Suprapubic skin (tissue), 4 donors: ENCODE measurements at places on chromosomes 11 and 22. TPM values are rescaled to one million over a fixed set of nuclear protein-coding genes. Genes with fewer than 3 reads are reported as not detected.
A peak's percentile ranks its signal among the peaks of the same experiment; 100 is the strongest.

DNA sequence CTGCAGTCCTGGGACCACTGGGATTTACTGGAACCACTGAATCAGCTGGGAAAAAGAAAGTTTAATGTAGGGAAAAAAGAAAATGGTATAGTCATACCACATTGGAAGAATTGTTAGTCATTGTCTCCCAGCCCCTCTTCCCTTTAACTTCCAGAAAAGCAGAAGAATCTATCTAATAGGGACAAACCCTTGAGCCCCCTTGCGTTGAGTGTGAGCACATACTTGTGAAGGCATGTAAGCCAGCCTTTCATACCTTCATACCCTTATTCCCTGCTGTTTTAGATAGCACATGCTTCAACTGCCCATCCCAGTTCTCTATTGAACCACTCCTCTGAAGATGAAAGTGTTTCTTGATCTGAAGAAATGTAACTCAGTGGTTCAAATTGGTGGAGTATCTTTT lies 6.6 kb downstream of the TREH start:
- no peak for DNase-seq

GRCh38 chr22:43310311-43310710 lies 32.9 kb downstream of the SCUBE1 start:
- DNase-seq: no peak

DNA sequence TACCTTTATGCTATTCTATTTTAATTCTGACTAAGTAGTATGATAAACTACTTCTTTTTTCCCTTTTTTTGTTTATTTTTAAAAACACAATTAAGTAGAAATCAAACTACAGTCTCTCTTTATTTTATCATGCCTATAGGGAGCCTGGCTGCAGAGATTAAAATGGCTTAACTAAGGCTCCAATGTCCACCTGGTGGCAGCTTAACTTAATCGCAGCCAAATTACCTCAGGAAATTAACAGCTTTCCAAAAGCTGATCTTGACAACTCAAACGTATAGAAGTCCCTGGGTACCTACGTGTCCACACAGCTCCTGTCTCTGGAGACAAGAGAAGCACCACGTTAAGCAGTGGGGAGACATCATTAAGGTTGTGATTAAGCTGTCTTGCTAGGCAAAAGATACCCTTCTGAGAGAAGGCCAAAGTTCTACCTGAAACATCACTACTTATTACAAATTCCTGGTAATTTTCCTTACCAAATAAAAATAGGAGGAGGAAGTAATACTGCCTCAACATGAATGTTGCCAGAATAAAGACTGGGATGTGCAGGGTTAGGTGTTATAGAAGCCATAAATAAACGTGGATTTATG lies 63.2 kb upstream of the SNX19 start:
- no peak for DNase-seq

DNA sequence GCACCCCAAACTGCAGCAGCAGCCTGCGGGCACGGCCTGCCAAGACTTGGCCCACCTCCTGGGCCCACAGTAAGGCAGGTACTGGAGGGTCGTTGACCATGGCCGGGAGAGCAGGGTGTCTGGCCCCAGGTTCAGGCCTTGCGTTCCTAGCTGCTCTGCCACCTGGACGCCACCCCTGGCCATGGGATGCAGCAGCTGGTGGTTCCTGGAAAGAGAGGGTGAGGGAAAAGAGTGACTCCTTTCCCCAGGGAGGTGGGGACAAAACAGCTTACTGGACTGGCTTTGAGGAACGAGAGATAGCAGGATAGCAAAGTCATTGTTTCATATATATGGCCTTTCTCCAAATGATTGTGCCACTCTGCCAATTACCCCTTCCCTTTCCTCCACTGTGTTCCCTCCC lies 1.8 kb downstream of the BSCL2 start:
- DNase-seq: no peak

DNA sequence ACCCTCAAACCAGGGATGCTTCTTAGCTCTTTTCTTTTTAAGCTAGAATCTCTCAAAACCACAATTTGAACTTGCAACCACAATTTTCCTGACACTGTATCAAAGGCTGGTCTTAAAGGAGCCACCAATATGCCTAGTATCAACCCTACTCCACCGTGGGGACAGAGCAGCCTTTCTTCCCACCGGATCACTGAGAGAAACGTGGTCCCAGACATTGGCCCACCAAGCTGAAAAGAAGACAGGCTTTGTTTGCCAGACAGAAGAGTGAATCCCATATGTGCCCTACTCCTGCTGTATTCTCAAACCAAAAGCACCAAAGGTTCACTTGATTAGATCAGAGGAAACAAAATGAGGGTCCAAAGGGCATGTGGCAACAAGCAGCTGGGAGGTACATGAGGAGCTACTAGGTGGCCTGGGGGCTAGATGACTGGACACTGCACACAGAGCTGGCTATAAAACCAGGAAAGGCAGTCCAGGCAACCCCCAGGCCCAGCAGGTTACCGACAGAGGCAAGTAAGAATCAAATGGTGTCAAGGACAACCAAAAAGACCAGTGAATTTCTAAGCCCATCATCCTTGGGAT lies 3.6 kb upstream of the VWCE start:
- DNase-seq: no peak

- DNase-seq: no peak
These were observed 100.0 kb downstream of the PAX6 start for GRCh38 chr11:31711137-31711536.

GRCh38 chr22:48431536-48432315 lies 1395.9 kb downstream of the BRD1 start:
- peak; percentile 78 for DNase-seq

DNA sequence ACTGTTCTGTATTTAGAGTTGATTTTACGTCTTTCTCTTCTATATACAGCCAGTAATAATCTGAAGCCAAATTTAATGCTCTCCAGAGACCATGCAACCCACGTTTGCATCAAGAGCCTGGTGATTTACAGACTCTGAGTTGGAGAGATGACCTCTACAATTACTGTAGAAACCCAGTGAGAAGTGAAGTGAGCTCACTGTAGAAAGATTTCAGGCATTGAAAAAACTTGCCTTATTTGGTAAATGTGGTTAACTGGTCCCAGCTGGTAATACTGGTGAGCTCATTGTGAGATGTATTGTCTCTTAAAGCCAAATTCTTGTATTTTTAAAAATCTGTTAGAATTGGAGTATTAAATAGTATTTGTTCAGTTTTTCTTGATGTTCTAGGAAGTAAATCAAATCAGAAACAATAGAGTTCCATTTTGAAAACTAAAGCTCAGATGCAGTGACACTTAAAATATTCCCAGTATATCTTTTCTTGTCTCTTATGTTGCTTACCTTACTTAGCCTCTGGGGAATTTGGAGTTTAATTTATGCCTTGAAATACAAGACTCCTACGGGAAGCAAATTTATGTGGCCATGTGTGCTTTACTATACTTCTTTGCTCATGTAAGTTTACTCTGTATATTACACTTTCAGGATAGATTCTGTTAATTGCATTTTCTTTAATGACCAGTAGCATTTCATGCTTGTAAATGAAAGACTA lies 189.9 kb downstream of the ARHGAP42 start:
- DNase-seq: no peak

- DNase-seq: no peak
These were observed 28.8 kb downstream of the SWAP70 start for GRCh38 chr11:9692691-9693090.

DNA sequence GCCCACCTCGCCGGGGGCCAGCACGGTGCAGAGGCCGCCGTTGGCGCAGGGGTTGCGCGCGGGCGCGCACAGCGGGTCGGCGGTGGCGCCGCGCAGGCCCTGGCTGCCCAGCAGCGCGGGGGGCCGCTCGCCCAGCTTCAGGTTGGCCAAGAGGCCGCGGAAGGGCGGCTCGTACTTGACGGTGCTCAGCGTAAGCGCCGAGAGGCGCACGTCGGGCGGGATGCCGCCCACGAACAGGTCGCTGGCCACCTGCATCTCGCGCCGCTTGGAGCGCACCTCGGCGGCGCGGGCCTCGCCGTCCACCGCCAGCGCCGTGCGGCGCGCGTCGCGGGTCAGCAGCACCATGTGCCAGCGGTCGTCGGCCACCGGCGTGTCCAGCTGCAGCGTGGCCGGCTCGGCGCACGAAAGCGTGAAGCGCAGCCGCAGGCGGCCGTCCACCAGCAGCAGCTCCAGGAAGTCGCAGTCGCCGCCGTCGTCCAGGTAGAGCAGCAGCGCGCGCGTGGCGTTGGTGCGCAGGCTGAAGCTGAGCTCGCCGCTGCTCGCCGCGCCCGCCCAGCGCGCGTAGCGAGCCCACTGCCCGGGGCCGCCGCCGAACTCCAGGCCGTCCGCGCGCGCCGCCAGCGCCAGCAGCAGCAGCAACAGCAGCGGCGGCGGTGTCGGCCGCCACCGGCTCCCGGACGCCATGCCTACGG lies 9.8 kb downstream of the NRXN2 start:
- no peak for DNase-seq

DNA sequence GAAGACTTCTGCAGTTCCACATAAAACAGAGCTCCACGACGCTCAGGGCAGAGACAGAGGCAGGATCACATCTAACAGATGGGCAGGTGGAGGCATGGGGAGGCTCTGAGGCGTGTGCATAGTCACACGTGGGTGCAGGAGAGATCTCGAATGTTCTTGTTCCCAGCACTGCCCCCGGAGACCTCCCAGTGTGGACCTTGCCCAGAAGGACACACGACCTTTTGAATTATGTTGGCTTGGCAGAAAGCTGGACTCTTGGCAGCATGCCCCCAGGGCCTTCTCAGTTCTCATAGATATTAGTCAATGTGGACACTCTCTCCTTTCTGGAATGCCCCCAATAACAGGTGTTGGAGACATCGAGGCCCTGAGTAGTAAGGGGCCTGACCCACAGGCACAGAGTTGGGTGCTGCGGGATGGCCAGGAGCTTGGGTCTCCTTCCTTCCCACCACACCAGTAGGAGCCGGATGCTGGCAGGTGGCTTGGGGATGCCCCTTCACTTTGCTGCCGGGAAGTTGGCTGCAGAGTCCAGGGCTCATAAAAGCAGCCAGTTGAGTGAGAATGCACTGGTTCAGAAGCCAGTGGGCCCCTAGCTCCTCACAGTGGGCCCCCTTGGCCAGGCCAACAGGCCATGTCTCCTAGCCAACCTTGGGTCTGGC lies 12.1 kb downstream of the MYEOV start:
- DNase-seq: no peak

- DNase-seq: no peak
These were observed 11.5 kb downstream of the PHF21B start for GRCh38 chr22:44998296-44998695.

- no peak for DNase-seq
These were observed 166.5 kb upstream of the CADM1 start for GRCh38 chr11:115670538-115671205.

The CDKN1C gene
- total RNA-seq: 49.0 TPM

The UBQLNL gene
- total RNA-seq: 0.26 TPM

The DRICH1 gene
- not detected for total RNA-seq

The RHOD gene
- 68.3 TPM for total RNA-seq

The NAALADL1 gene
- 6.8 TPM for total RNA-seq
